ENCODE measurements at places on chromosomes 7 and 10. TPM values are rescaled to one million over a fixed set of nuclear protein-coding genes. Genes with fewer than 3 reads are reported as not detected.

The GNAT3 gene
- total RNA-seq = not detected

The OR2A25 gene
- total RNA-seq = not detected

The GBF1 gene
- total RNA-seq = 31.3 TPM

DNA sequence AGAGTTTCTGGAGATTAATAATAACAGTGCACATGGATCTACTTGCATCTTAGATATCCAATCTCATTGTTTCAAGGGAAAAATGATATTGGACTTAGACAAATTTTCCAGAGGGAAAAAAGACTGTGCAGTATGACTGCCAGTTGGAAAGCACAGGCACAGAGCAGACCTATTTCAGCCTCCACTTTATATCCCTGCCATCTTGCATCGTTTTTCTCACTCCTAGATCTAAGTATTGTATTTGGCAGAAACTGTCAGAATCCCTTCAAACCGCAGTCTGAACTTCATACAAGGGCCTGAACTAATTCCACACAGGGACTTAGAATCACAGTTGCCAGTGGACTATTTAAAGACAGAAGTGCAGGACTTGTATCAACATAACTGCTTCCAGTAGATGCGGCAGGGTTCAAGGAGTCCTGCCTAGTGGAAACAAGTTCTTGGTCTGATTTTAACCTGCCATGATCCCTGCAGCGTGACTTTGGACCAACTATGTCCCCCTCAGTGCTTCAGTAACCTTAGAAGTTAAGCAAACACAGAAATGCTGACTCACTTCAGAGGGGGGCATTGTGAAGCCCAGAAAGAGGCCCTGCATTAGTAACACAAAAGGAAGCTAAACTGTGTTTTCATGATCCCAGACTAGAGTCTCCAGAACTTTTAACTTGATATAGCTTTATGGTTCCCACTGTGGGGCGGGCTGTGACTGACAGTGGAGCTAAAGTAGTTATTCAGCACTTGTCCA, 95.7 kb upstream of the PALS2 start:
- DNase-seq = peak; percentile 76

GRCh38 chr7:14598978-14599377, 303.6 kb downstream of the DGKB start:
- peak; percentile 50 for DNase-seq

Measured in PC-3 (cell line).